Cerebellar cortex (tissue), 1 donor: ENCODE measurements at places on chromosomes 5 and 9.

GRCh38 chr9:5688109-5688508 is 59.2 kb downstream of the RIC1 start:
- no peak for DNase-seq

- no peak for DNase-seq
Observed at GRCh38 chr5:429453-430188, 13.4 kb upstream of the EXOC3 start.

DNA sequence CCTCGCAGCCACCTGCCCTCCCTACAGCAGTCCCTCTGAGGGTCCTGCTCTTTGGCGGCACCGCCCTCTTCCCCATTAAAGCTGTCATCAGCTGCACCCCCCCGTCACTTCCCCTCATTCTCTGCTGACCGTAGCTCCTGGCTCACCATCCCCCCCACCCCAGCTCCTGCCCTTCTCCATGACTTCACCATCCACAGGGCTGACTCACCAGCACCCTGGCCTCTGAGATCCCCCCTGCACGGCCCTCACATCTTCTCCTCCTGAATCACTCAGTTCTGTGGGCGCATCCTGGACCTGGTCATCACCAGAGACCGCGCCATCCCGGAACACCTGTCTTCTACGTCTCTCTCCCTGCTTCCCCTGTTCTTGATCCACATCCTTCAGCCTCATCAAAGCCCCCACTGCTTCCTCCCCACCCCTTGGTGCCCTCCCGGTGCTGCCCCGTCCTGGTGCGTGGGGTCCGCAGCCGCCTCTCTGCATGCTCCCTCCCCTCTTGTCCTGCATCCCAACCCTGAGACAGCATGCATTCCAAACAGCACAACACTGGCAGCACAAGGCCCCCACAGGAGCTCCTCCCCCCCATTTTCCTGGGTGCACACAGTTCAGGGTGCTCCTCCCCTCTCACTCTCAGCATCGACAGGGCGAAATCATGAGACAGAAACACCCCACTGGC is 12.9 kb downstream of the FLT4 start:
- DNase-seq, result no peak

- no peak for DNase-seq
Observed at GRCh38 chr9:29773676-29774075, 2200.4 kb upstream of the C9orf72 start.
